ENCODE measurements at places on chromosomes 16 and 17.

DNA sequence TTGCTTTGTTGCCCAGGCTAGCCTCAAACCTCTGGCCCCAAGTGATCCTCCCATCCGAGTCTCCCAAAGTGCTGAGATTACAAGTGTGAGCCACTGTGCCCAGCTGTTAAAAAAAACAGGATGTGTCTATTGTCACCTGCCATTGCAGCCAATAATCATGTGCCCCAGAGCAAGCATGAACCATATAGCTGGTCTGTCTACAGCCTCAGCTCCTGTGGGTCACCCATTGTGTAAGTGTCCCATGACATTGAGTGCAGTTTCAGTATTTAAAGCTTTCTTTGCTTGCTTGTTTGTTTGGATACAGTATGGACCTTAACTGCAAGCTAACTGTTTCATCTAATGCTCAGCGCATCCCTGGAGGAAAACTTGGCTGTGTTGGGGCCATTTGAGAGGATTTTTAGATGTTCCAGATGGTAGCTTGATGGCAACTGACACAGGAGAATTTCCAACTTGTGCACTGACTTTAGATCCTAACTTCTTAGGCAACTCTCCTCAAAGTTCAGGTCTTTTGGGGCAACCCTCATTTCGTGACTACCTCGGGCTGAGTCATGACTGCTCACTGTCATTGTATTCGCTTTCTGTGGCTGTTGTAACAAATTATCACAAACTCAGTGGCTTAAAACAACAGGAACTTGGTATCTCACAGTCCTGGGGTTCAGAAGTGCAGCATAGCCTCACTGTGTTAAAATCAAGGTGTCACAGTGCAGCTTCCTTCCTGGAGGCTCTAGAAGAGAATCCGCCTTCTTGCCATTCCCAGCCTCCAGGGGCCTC is 30.3 kb upstream of the ADORA2B start:
- no peaks in the 10 kb centered on the region for H3K36me3 ChIP-seq
- no peak overlapping the region for H3K4me3 ChIP-seq
- no peaks in the 10 kb centered on the region for H3K4me1 ChIP-seq
- no peak overlapping the region for H3K27ac ChIP-seq
- H3K27me3 ChIP-seq = no peaks in the 10 kb centered on the region

GRCh38 chr17:80585890-80586845 is 41.5 kb downstream of the RPTOR start:
- no peaks in the 10 kb centered on the region for H3K27me3 ChIP-seq
- no peak for DNase-seq

DNA sequence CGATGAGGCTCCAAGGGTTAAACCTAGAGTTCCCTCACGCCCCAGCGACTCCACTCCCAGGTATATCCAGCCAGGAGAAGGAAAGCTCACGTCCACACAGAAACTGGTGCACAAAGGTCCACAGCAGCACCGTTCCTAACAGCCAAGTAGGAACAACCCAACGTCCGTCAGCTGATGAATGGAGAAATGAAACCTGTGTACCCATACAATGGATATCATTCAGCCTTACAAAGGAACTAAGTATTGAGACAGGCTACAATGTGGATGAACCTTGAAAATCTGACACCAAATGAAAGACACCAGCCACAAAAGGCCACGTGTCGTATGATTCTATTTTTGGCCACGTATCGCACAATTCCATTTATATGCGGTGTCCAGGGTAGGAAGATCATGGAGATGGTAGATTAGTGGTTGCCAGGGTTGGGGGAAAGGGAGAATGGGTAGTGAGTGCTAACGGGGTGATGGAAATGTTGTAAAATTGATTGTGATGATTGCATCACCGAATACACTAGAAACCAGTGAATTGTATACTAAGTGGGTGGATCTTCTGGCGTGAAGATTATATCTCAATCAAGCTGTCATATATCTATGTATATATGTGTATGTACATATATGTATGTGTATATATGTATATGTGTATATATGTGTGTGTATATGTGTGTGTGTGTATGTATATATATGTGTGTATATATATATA is 30.1 kb downstream of the NLRC3 start:
- H3K36me3 ChIP-seq = peaks cover 2% of the 10 kb centered on the region
- H3K27me3 ChIP-seq = no peaks in the 10 kb centered on the region
- H3K4me1 ChIP-seq = peaks cover 45% of the 10 kb centered on the region
- peak overlapping the region; percentile 11 for H3K27ac ChIP-seq
- H3K4me3 ChIP-seq = no peak overlapping the region

DNA sequence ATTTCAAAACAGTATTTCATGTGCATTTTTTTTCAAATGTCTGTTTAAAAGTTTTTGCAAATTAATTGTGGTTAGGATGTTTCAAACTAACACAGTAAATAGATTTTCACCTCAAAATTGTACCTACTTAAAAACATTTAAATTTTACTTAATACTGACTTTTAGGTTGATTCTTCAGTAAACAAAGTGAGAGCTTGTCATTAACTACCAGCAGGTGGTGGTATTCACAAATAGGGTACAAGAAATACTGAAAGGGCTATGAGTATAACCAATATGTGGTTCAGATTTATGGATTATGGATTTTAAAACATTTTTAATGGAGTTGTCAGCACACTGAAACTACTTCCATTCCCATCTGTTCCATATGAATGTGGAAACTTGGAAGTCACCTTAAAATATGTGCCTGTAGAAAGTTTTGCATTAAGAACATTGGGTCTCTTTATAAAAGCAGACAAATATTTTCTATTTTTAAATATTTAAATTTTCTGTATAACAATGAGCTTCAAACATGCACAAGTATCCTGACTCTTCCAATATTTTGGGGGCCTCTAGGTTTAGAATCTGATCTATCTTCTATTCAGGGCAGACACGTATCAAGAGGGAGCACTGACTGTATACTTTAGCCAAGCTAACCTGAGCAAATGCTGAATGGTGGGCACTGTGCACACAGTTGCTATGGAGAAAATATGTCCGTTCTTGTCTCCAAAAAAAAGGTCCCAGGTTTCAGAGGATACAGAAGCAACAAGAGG is 155.6 kb downstream of the SNX11 start:
- H3K4me3 ChIP-seq = no peak overlapping the region
- peak; percentile 29 for DNase-seq
- no peak overlapping the region for H3K27ac ChIP-seq
- H3K36me3 ChIP-seq = peaks cover 2% of the 10 kb centered on the region
- no peaks in the 10 kb centered on the region for H3K27me3 ChIP-seq

GRCh38 chr17:69954241-69954925 is 120.6 kb upstream of the KCNJ16 start:
- DNase-seq = no peak
- no peak overlapping the region for H3K4me3 ChIP-seq
- H3K27ac ChIP-seq = no peak overlapping the region
- H3K27me3 ChIP-seq = no peaks in the 10 kb centered on the region

GRCh38 chr17:67484261-67484660 is 107.2 kb downstream of the PITPNC1 start:
- H3K27ac ChIP-seq = no peak overlapping the region
- no peak for DNase-seq
- H3K27me3 ChIP-seq = no peaks in the 10 kb centered on the region
- peaks cover 6% of the 10 kb centered on the region for H3K4me1 ChIP-seq

- no peak overlapping the region for H3K27ac ChIP-seq
- DNase-seq = no peak
- H3K27me3 ChIP-seq = no peaks in the 10 kb centered on the region
- H3K4me1 ChIP-seq = no peaks in the 10 kb centered on the region
These were observed 142.3 kb downstream of the PMP22 start for GRCh38 chr17:15122857-15123256.

GRCh38 chr17:8103549-8103948 is 14.8 kb downstream of the ALOXE3 start:
- no peak for DNase-seq
- H3K4me1 ChIP-seq = no peaks in the 10 kb centered on the region
- H3K27me3 ChIP-seq = no peaks in the 10 kb centered on the region
- H3K27ac ChIP-seq = no peak overlapping the region
- H3K4me3 ChIP-seq = no peak overlapping the region

- peaks cover 69% of the 10 kb centered on the region for H3K4me1 ChIP-seq
- H3K36me3 ChIP-seq = no peaks in the 10 kb centered on the region
- no peak for DNase-seq
- H3K27ac ChIP-seq = no peak overlapping the region
These were observed 2.4 kb upstream of the ALOXE3 start for GRCh38 chr17:8120520-8121406.

GRCh38 chr16:70600730-70601129 is 45.6 kb upstream of the IL34 start:
- no peak for DNase-seq
- H3K27ac ChIP-seq = no peak overlapping the region
- no peaks in the 10 kb centered on the region for H3K4me1 ChIP-seq
- no peak overlapping the region for H3K4me3 ChIP-seq
- no peaks in the 10 kb centered on the region for H3K27me3 ChIP-seq

DNA sequence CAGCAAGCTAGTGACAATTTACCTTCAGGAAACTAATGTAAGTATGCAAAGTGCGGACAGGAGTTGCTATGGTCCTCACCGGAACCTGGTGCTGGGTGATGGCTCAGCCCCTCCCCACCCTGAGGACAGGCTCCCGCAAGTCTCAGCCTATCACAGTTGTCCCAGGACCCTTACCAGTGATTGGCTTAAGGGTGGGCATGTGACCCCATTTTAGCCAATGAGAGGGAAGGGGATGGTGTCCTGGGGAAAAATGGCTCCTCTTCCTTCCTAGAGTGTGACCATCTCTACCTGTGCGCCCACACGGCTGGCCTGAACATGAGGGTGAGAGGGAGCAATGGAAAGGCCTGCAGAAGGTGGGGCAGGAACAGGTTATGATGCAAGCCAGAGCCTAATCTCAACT is 80.4 kb downstream of the C16orf78 start:
- no peak for DNase-seq
- H3K4me1 ChIP-seq = no peaks in the 10 kb centered on the region
- no peaks in the 10 kb centered on the region for H3K36me3 ChIP-seq
- H3K27me3 ChIP-seq = no peaks in the 10 kb centered on the region

DNA sequence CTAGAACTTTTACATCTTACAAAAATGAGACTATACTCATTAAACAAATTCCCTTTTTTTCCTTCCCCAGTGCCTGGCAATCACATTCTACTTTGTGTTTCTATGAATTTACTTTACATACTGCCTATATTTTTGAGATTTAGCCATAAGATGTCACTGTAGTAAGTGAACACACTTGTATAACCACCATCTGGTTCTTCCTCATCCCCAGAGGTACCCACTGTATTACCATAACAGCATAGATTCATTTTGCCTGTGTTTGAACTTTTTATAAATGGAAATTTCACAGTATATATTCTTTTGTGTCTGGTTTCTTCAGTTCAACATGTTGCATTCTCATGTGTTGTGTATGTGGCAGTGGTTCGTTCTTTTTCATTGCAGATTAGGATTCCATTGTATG is 15.8 kb downstream of the CYB5B start:
- no peaks in the 10 kb centered on the region for H3K27me3 ChIP-seq
- no peak overlapping the region for H3K27ac ChIP-seq
- peaks cover 23% of the 10 kb centered on the region for H3K4me1 ChIP-seq
- peaks cover 4% of the 10 kb centered on the region for H3K36me3 ChIP-seq
- no peak for DNase-seq

DNA sequence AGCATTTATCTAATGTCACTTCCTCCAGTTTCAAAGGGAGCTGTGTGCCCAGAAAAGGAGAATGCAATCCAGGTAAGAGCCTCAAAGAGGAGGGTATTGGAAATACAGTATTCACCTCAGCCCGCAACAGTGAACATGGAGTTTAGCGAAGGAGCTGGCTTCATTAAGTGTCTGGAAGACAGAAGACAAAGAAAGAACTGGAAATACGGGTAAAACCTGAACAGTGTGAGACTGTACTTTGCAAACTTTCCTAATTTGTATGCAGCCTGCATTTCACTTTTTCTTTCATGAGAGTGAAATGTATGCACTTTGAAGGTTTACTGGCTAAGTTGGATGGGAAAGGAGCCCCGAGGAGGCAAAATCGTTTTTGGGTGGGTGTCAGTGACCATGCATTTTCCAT is 478.4 kb downstream of the HS3ST3B1 start:
- H3K36me3 ChIP-seq = no peaks in the 10 kb centered on the region
- H3K27ac ChIP-seq = no peak overlapping the region
- DNase-seq = no peak
- no peaks in the 10 kb centered on the region for H3K4me1 ChIP-seq
- H3K4me3 ChIP-seq = no peak overlapping the region
- no peaks in the 10 kb centered on the region for H3K27me3 ChIP-seq

GRCh38 chr17:60676758-60677307 is 818 bp upstream of the BCAS3 start:
- peak overlapping the region; percentile 79 for H3K27ac ChIP-seq
- peaks cover 12% of the 10 kb centered on the region for H3K4me1 ChIP-seq
- no peaks in the 10 kb centered on the region for H3K36me3 ChIP-seq
- DNase-seq = no peak

DNA sequence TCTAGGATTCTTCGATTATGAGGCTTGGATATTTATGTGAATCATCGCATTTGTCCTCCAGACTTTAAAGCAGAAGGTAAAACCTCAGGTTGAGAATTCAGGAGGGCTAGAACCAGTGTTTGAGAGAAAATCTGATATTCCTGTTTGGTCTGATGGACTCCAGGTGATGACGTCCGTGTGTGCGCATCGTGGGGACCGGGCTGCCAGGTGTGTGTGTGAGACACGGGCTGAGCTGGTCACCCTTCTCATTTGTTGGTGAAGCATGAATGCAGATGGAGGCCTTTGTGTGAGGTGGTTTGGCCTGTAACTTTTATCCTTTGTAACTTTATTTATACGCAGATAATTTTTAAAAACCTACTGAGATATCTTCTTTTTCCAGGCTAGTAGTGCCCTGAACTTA is 42.8 kb downstream of the ZNF750 start:
- peaks cover 10% of the 10 kb centered on the region for H3K36me3 ChIP-seq
- H3K27me3 ChIP-seq = no peaks in the 10 kb centered on the region

- H3K4me1 ChIP-seq = peaks cover 40% of the 10 kb centered on the region
- peaks cover 53% of the 10 kb centered on the region for H3K27me3 ChIP-seq
- peak overlapping the region; percentile 75 for H3K4me3 ChIP-seq
- no peak overlapping the region for H3K27ac ChIP-seq
These were observed 1.8 kb downstream of the MAPT start for GRCh38 chr17:45895969-45896785.

DNA sequence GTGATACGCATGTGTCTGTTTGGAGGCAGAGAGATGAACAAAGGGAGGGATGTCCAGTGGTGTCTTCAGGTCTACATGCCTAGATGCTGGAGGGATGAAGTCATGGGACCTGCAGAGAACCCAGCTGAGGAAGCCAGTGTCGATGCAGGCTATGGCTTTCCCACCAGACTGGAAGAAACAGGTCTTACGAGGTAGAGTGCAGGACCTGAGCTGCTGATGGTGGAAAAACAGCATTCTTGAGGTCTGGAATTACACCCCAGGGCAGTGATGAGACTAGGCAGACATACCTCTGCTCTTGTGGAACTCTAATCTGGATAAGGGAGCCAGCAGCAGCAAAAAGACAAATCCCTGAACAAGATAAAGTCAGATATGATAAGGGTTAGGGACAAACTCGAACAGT is 37.4 kb downstream of the ARSG start:
- no peak overlapping the region for H3K4me3 ChIP-seq
- no peaks in the 10 kb centered on the region for H3K36me3 ChIP-seq
- peaks cover 5% of the 10 kb centered on the region for H3K27me3 ChIP-seq
- no peak overlapping the region for H3K27ac ChIP-seq

- H3K27me3 ChIP-seq = no peaks in the 10 kb centered on the region
- H3K4me3 ChIP-seq = no peak overlapping the region
- no peaks in the 10 kb centered on the region for H3K36me3 ChIP-seq
- H3K4me1 ChIP-seq = no peaks in the 10 kb centered on the region
- DNase-seq = no peak
- H3K27ac ChIP-seq = no peak overlapping the region
These were observed 401.6 kb upstream of the CDH11 start for GRCh38 chr16:65523283-65523944.
